ENCODE measurements at places on chromosomes 12 and 14.

- no peaks in the 10 kb centered on the region for H3K4me1 ChIP-seq
- H3K27me3 ChIP-seq: peaks cover 2% of the 10 kb centered on the region
- H3K36me3 ChIP-seq: no peaks in the 10 kb centered on the region
- H3K4me3 ChIP-seq: no peak overlapping the region
Measured at GRCh38 chr12:10455766-10456165, 2.6 kb upstream of the KLRC1 start.

- H3K27me3 ChIP-seq: peaks cover 9% of the 10 kb centered on the region
- no peak overlapping the region for H3K27ac ChIP-seq
- H3K4me1 ChIP-seq: peaks cover 15% of the 10 kb centered on the region
- H3K36me3 ChIP-seq: no peaks in the 10 kb centered on the region
Measured at GRCh38 chr12:75756771-75757170, 245.4 kb upstream of the KRR1 start.

DNA sequence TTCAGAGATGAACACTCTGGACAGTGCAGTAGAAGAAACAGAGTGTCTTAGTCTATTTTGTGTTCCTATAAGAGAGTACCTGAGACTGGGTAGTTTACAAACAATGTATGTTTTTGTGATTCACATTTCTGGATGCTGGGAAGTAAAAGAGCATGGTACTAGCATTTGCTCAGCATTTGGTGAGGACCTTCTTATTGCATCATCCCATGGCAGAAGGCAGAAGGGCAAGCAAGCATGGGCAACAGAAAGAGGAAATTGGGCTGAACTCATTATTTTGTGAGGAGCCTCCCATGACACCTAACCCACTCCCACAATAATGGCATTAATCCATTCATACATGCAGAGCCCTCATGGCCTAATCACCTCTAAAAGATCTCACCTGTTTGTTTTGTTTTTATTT lies 8.0 kb downstream of the ANKS1B start:
- H3K4me1 ChIP-seq: no peaks in the 10 kb centered on the region
- no peak overlapping the region for H3K4me3 ChIP-seq
- DNase-seq: no peak
- H3K27ac ChIP-seq: no peak overlapping the region
- H3K36me3 ChIP-seq: no peaks in the 10 kb centered on the region

DNA sequence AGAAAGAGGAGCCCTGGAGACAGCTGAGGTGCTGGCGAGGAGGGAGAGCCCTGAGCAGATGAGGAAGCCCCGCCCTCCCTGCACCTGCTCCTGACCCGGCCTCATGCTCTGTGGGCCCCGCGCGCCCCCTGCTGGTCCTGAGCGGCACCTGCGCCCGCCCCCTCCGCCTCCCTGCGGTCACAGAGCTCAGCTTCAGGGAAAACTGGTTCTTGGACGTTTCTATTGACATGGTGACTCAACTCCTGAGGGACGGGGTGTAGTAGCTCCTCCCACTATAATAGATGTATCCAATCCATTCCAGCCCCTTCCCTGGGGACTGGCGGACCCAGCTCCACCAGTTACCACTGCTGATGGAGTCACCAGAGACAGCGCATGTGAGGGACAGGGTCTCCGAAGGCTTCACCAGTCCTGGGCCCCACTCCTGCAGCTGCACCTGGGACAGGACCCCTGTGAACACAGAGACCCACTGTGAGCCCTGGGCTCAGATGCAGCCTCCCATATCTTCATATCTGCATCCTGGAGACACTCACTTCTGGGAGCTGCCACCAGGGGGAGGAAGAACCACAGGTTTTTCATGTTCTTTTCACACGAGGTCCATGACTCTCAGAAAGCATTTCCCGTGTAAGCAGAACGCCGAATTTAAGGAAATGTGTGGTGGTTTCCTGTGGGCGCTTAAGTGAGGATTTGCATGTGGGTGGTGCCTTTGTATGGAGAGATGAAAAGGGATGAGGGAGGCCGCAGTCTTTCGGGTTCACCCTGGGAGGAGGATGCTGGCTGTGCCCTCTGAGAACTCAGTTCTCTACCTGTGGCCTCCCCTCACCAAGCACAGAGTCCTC lies 1346.4 kb downstream of the TMEM121 start:
- peaks cover 32% of the 10 kb centered on the region for H3K27me3 ChIP-seq
- H3K4me3 ChIP-seq: peak overlapping the region; percentile 47
- no peaks in the 10 kb centered on the region for H3K36me3 ChIP-seq
- peak; percentile 95 for DNase-seq
- H3K4me1 ChIP-seq: peaks cover 16% of the 10 kb centered on the region

GRCh38 chr12:129200576-129200975 lies 347.3 kb downstream of the GLT1D1 start:
- H3K4me1 ChIP-seq: no peaks in the 10 kb centered on the region
- no peaks in the 10 kb centered on the region for H3K36me3 ChIP-seq
- no peaks in the 10 kb centered on the region for H3K27me3 ChIP-seq
- H3K27ac ChIP-seq: no peak overlapping the region

GRCh38 chr14:58620011-58620410 lies 17.8 kb upstream of the DACT1 start:
- no peak overlapping the region for H3K27ac ChIP-seq
- no peak overlapping the region for H3K4me3 ChIP-seq
- H3K36me3 ChIP-seq: no peaks in the 10 kb centered on the region

- no peak overlapping the region for H3K27ac ChIP-seq
- no peak for DNase-seq
- no peaks in the 10 kb centered on the region for H3K27me3 ChIP-seq
- H3K4me1 ChIP-seq: peaks cover 5% of the 10 kb centered on the region
- H3K36me3 ChIP-seq: peaks cover 27% of the 10 kb centered on the region
Measured at GRCh38 chr12:1197264-1198018, 206.4 kb downstream of the ERC1 start.

- peak overlapping the region; percentile 87 for H3K27ac ChIP-seq
- DNase-seq: peak; percentile 96
- H3K36me3 ChIP-seq: peaks cover 32% of the 10 kb centered on the region
- no peaks in the 10 kb centered on the region for H3K27me3 ChIP-seq
- H3K4me1 ChIP-seq: peaks cover 12% of the 10 kb centered on the region
Measured at GRCh38 chr14:58331111-58331510, 32.8 kb downstream of the ARID4A start.

- H3K4me3 ChIP-seq: no peak overlapping the region
- no peak for DNase-seq
- H3K36me3 ChIP-seq: no peaks in the 10 kb centered on the region
- no peak overlapping the region for H3K27ac ChIP-seq
- peaks cover 2% of the 10 kb centered on the region for H3K4me1 ChIP-seq
Measured at GRCh38 chr14:68460541-68460940, 332.3 kb downstream of the ZFP36L1 start.

DNA sequence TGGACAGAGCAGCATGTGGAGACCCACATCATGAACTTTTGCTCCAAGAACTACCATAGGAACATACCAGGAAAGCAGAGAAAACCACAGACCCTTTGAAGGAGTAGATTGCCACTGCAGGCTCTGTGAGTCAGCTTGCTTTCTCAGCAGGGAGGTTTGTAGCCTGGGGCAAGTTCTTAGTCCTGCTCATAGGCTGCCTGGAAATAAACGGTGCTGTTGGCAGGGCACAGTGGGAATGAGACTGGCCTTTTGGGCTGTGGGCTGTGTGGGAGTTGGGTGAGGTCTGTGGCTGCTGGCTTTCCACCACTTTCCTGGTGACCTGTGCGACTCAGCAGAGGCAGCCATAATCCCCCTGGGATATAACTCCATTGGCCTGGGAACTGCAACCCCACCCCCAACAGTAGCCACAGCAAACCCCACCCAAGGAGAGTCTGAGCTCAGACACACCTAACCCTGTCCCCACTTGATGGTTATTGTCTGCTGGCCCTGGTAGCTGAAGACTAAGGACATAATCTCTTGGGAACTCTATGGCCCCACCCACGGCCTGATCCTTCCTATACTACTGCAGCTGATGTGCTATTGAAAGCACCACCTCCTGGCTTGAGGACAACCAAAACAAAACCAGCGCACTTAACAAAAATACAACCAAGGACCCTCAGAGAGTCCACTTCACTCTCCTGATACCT lies 192.1 kb upstream of the GARIN6 start:
- H3K27ac ChIP-seq: no peak overlapping the region
- no peaks in the 10 kb centered on the region for H3K36me3 ChIP-seq
- no peak overlapping the region for H3K4me3 ChIP-seq
- no peak for DNase-seq

DNA sequence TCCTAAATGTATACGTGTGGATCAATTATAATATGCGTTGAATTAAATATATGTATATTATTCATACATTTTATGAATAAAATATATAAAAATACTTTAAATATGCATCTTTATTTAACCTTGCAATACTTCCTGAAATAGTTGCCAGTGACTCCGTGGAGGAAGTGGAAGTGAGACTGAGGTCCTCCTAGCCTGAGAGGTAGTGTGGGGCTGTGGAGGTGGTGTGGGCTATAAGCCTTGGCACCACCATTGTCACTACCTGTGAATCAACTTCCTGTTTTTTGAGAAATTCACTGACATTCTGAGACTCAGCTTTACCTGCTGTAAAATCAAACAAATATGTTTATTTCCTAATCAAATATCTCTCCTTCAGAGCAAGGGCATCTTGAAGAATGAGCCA lies 514.2 kb downstream of the VRK1 start:
- no peak for DNase-seq
- H3K4me1 ChIP-seq: peaks cover 25% of the 10 kb centered on the region
- H3K27me3 ChIP-seq: no peaks in the 10 kb centered on the region

GRCh38 chr12:121793838-121794533 lies 498 bp upstream of the RHOF start:
- peaks cover 55% of the 10 kb centered on the region for H3K4me1 ChIP-seq
- peak overlapping the region; percentile 92 for H3K27ac ChIP-seq
- peak overlapping the region; percentile 94 for H3K4me3 ChIP-seq

GRCh38 chr12:122981036-122981471 lies 573 bp downstream of the ARL6IP4 start:
- peak overlapping the region; percentile 86 for H3K27ac ChIP-seq
- H3K4me1 ChIP-seq: peaks cover 34% of the 10 kb centered on the region
- no peaks in the 10 kb centered on the region for H3K27me3 ChIP-seq
- peak overlapping the region; percentile 94 for H3K4me3 ChIP-seq

DNA sequence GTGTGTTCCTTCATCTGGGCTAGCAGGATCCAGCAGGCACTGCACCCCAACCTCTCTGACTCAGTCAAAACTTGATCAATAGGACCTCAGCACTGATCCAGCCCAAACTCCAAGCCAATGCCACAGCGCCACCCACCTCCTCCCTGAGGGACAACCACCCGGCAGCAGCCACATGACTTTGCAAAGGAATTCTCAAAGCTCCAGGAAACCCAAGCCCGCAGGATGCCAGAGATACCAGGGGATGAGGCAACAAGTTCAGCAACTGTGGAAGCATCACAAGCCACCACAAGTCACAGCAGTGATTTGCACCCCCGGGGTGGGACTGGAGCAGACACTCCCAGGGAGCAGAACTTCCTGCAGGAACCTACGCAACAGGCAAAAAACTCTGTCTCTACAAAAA lies 37.3 kb downstream of the ACTN1 start:
- H3K36me3 ChIP-seq: no peaks in the 10 kb centered on the region
- H3K27me3 ChIP-seq: no peaks in the 10 kb centered on the region
- H3K4me1 ChIP-seq: peaks cover 18% of the 10 kb centered on the region
- no peak overlapping the region for H3K27ac ChIP-seq
- no peak overlapping the region for H3K4me3 ChIP-seq

- H3K4me1 ChIP-seq: peaks cover 9% of the 10 kb centered on the region
- no peaks in the 10 kb centered on the region for H3K36me3 ChIP-seq
- DNase-seq: no peak
- H3K4me3 ChIP-seq: no peak overlapping the region
- H3K27me3 ChIP-seq: peaks cover 3% of the 10 kb centered on the region
Measured at GRCh38 chr14:53213761-53214160, 60.6 kb upstream of the DDHD1 start.

DNA sequence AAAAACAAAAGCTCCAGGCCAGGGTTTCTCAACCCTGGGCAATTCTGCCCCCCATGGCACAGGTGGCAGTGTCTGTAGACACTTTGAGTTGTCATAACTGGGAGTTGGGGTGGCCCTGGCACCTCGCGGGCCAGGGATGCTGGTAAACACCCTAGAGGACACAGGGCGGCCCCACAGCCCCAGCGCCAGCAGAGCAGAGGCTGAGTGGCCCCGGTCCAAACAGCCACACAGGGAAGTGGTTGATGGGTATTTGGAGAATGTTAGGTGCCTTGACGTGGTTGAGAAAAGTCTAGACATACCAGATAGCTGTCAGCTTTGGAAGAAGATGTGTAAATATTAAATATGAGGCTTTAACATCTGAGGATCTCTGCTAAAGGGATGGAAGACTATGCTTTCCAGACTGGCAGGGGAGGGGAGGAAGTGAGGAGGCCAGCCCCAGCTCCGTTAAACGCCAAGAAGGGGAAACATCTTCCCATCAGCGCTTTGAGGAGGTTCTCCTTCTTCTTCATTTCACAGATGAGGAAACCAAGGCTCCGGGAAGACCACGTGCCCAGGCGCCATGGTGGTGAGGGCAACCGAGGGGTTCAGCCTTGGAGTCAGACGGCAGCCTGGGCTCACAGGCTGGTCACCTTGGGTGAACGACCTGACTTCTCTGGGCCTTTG lies 103.7 kb downstream of the SCARB1 start:
- no peak overlapping the region for H3K4me3 ChIP-seq
- H3K27me3 ChIP-seq: peaks cover 13% of the 10 kb centered on the region
- peaks cover 19% of the 10 kb centered on the region for H3K4me1 ChIP-seq
- H3K27ac ChIP-seq: no peak overlapping the region

- DNase-seq: no peak
- H3K27me3 ChIP-seq: no peaks in the 10 kb centered on the region
- H3K4me1 ChIP-seq: no peaks in the 10 kb centered on the region
Measured at GRCh38 chr14:37056473-37056872, 115.9 kb downstream of the SLC25A21 start.

DNA sequence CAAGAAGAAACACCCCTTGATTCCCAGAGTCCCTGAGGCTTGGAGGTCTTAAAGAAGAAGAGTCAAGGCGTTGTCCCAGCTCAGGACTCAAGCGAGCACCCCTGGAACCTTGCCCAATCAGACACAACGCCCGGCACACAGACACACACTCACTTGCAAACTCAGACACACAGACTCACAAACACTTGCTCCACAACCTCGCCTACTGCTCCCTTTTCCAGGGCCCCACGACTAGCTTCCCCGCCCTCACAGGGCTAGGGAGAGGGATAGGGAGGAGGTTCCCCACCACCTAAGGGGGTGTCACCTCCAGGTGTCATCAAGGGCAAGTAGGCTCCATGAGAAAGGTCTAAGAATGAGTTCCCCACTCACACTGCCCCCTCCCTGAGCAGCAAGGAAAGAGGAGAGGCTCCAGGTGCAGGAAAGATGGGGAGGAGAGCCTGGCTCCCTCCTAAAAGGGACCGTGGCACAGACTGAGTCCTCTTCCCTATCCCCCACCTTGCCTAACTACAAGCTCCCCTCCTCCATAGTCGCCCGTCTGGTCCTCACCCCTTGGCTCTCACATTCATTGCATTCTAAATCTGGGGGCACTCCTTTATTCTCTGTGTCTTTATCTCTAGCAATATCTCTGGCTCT lies 717 bp downstream of the WNT10B start:
- H3K4me3 ChIP-seq: peak overlapping the region; percentile 62
- H3K27me3 ChIP-seq: peaks cover 76% of the 10 kb centered on the region
- peak; percentile 58 for DNase-seq
- peaks cover 23% of the 10 kb centered on the region for H3K4me1 ChIP-seq
- peak overlapping the region; percentile 59 for H3K27ac ChIP-seq

- peaks cover 28% of the 10 kb centered on the region for H3K4me1 ChIP-seq
- no peaks in the 10 kb centered on the region for H3K27me3 ChIP-seq
- H3K36me3 ChIP-seq: peaks cover 32% of the 10 kb centered on the region
- peak; percentile 84 for DNase-seq
- H3K4me3 ChIP-seq: peak overlapping the region; percentile 100
- H3K27ac ChIP-seq: peak overlapping the region; percentile 100
Measured at GRCh38 chr14:34874386-34875030, 652 bp downstream of the BAZ1A start.

All from activated CD4-positive, alpha-beta T cell treated with anti-CD3 and anti-CD28 coated beads, Interleukin-2, amount 10 ng/mL, durations not matched to agents 24 days and 14 days (primary cell).